Muscle of arm (tissue), 14 donors: ENCODE measurements at places on chromosomes 1 and 21.

DNA sequence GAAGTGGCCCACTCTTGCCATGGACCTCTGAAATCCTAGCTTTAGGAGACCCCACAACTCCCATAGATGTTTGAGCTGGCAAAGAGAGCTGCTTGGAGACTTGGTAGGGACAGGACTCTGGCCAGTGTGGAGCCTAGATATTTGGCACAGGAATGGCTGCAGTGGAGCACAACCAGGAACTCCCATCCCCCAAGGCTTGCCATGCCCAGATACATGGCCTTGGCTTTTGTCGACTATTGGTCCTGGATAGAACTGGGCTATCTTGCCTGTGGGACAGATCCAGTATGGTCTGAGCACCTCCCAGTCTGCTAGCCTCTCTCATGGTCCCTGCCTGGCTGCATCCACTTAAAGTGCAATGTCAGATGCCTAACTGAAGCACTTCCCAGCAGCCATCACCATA lies 7.8 kb upstream of the GBP2 start:
- no peak for DNase-seq

DNA sequence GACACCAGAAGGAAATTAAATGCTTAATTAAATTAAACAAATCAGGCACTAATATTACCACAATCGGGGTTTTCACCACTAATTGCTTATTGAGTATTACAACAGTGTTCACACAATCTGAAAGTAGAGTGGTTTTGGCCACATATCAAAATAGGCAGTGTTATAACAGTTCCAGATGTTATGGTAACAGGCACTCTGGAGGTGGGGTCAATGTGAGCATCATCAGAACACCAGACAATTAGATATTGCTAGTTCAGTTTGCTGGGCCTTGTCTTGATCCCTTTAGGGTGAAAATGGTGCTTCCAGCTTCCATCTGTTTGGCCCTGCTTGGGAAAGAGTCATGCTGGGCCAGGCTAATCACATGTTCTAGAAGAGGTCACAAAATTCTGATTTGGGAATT lies 14.5 kb upstream of the DDAH1 start:
- DNase-seq: no peak

GRCh38 chr1:110736900-110737605 lies 62.3 kb upstream of the KCNA3 start:
- no peak for DNase-seq

DNA sequence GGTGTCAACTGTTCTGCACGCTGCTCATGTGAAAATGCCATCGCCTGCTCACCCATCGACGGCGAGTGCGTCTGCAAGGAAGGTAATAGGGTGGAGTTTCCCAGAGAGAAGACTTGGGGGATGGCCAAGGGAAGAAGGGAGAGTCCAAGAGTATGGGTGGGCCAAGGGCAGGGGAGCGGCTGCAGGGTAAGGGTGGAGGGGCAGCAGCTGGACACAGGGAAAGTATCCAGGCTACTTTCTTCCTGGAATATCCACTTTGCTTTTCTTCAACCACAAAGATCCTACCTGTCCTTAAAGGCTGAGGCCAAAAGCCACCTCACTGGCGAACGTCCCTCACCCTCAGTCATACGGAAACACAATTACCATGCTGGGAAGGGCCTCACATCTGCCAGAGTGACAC lies 11.5 kb upstream of the LRRC71 start:
- no peak for DNase-seq

DNA sequence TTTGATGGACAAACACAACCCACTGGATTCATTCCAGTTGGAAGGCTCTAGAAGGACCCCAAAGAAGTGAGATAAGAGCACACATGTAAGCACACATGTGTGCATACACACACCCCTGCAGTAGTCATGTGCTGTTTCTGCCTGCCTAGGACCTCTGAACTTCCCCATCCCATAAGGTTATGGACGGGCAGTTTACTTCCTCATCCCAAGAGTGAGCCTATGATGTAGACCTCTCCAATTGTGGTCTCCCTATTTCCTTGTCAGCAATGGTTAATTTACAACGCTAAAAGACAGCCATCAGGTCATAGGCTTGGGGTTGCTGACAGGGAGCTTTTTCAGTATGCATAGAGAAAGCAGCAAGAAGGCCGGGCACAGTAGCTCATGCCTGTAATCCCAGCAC lies 15.4 kb upstream of the ADAR start:
- DNase-seq: no peak

- DNase-seq: no peak
These were observed 12.9 kb downstream of the MIIP start for GRCh38 chr1:12032161-12032621.

DNA sequence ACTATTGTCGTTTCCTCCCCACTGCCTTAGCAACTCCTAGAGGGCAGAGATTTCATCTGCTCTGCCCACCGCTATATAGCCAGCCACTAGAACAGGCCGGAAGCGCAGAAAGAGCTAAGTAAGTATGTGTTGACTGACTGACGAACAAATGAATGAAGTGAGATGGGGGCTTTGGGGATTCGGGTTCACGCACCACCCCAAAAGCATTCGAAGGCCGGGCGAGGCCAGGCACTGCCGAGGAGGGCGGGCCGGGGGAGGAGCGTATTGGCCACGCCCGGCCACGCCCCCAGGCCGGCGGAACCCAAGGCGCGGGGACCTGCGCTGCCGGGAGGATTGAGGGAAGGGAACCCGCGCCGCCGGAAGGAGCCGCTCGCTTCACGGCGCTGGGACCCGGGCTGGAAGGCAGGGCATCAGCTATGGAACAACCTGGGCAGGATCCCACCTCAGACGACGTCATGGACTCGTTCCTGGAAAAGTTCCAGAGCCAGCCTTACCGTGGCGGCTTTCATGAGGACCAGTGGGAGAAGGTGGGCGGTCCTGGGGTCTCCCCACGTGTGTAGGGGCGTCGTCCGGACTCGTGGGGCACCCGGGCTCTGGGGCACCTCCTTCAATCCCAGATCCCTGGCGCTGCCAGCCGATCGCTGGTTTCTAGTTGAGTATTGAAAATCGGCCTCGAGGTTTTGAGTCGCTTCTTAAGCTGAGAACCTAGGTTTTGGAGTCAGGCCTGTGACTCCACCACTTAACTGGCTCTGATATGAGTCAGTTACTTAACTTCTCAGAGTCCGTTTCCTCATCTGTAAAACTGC lies at the start of gene TTC4:
Gene TTC4 (plus strand): TSS at position 369 of the 806 bp plus-strand sequence. CDS start 48 bp downstream, at position 417.
- DNase-seq: peak; percentile 88

GRCh38 chr21:34826836-34827235 lies 158.0 kb downstream of the CLIC6 start:
- no peak for DNase-seq

DNA sequence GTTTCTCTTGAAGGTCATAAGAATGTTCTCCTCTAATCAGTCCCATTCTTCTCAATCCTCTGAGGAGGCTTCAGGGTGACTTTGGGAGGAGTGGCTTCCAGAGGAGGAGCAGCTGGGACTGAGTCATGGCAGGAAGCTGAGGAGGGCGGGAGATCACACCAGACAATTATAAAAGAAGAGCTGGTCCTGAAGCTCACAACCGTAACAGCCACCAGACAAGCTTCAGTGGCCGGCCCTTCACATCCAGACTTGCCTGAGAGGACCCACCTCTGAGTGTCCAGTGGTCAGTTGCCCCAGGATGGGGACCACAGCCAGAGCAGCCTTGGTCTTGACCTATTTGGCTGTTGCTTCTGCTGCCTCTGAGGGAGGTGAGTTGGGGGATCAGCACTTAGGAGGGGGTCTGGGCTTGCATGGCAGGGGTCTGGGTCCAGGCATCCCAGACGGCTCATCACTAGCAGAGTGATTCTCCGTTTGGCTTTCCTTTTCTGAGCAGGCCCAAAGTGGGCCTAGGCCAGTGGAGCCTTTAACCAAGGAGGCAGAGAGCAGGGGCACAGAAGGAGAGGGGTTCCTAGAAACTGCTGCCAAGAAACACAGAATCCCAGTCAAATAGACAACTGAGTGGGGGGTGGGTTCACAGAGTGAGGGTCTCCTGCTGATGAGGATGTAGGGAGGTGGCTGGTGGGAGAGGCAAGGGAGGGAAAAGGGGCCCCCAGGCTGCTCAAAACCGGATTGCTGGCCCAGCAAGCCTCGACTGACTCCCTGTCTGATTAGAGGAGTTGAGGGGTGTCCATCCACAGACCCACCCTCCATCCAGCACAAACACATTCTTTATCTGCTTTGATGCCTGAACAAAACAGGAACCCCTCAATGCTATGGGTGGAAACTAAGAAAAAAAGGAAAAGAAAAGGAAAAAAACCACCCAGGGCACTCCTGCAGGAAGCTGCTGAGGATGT lies at the start of gene ECM1:
Gene ECM1 (plus strand): TSS at position 198 of the 953 bp plus-strand sequence. CDS start 101 bp downstream, at position 299.
- DNase-seq: no peak

GRCh38 chr1:16242556-16243214 lies 5.7 kb upstream of the CPLANE2 start:
- no peak for DNase-seq

DNA sequence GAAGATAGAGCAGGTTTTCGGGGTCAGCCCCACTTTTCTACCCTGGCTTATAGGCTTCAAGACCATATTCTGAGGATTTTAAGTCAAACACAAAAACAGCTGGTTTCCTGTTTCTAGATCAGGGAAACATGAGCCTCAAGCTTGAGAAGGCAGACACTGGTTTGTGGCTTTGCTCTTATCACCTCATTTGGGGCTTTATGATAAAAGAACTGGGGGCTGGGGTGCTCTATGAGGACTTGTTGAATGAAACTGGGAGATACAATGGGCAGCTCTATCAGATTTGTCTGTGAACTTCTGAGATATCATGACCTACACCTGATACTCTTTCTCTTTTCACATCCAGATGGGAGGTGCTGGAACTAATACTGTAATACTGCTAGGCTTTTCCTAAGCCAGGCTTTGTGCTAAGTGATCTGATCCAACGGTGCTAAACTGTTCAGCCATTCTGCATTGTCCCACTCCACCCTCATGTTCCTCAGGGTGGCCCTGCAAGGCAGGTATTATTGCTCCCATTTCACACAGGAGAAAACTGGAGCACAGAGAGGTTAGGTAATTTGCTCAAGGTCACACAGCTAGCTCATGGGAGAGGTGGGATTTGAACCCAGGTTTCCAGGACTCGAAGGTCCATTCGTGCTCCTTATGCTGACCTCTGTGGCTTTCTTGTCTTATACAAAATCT lies 6.6 kb downstream of the AJAP1 start:
- DNase-seq: no peak

GRCh38 chr1:180489976-180490375 lies 12.4 kb downstream of the ACBD6 start:
- DNase-seq: no peak

- DNase-seq: no peak
These were observed 4.4 kb downstream of the SLC19A1 start for GRCh38 chr21:45537746-45538291.

GRCh38 chr1:108007531-108007930 lies 42.6 kb upstream of the VAV3 start:
- DNase-seq: no peak

DNA sequence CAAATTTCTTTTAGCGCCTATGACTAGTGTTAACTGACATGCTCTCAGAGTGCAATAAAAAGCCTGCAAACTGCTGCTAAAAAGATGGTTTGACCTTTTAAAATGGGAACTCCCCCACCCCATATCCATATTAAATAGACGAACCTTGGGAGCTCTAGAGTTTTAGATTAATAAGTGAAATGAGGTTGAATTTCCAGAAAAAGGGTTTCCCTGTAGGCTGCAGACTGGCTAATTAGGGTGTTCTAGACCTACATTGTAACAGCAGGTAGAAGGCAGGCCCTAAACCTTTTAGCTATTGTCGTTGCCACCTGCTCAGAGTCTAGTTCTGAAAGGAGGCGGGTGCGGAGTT lies 2.2 kb downstream of the FAM78B start:
- no peak for DNase-seq

DNA sequence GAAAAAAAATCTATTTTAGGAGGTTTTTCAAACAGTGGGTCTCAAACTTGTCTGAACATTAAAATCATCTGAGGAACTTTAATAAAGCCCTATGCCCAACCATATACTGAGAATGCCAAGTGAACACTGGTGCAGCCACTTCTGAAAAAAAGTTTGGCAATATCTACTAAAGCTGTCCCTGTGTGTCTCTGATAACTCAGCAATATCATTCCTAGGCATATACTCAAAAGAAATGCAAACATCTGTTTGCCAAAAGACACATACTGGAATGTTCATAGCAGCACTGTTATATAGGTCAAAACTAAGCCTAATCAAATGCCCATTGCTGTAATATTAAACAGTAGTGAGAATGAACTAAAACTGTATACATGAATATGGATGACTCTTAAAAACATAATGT lies 74.2 kb upstream of the RGS4 start:
- no peak for DNase-seq

GRCh38 chr21:46051821-46052675 lies 45.9 kb upstream of the COL6A2 start:
- no peak for DNase-seq

DNA sequence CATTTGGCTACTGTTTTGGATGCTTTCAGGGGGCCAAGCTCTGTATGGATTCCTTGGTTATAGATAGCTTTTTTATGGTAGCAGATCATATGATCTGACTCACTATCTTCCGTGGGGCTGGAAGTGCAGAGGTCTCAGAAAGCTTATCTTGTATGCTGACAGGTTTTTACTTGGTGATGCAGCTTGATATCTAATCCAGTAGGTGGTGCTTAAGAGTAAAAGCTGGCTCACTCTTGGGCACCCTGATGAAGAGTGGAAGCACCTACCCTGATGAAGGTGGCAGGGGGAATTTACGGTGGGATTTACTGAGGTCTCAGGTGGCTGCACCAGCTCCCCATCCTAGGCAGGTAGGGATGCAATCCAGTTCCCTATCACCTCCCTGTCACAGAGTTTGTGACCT lies 151.2 kb downstream of the PTBP2 start:
- DNase-seq: no peak

GRCh38 chr1:178311164-178311563 lies 185.6 kb downstream of the CLEC20A start:
- DNase-seq: no peak

GRCh38 chr21:43598416-43599120 lies 60.7 kb downstream of the HSF2BP start:
- DNase-seq: no peak

- no peak for DNase-seq
These were observed 67.4 kb upstream of the TRAPPC10 start for GRCh38 chr21:43944757-43945156.

DNA sequence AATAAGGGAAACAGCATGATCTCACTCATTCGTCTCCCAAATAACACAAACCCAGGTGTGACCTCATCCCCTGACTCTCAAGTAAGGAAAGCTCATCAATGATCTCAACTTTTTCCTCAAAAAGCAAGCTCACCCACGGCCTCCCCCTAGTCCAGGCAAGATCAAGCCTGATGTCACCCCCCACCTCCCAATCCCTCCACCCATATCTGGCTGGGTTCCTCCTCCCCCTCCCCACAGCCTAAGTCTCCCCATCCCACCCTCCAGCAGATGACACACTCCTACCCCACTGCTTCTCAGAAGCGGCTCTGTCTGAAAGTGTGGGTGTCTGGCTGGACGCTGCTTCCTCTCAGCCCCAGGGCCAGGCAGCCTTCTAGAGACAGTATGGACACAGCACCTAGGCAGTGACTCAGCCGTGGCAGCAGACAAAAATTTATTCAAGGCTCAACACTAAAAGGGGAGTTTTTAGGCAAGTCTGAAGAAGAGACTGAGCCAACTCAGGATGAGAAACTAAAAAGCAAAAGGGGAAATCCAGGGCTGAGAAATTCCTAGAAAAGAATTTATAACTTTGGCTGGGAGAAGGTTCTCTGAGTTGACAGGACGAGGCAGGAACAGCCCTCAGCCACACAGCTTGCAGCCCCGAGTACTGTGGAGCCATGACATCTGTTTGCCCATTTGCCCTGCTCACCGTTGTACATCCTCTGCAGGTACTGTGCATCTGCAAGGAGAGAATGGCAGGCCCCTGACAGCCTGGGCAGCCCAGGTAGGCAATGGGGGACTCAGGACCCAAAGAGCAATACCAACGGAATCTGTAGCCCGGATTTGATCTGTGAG lies 81.6 kb upstream of the LRRC8D start:
- no peak for DNase-seq

GRCh38 chr1:11414926-11415538 lies 63.9 kb upstream of the DISP3 start:
- no peak for DNase-seq

GRCh38 chr1:33666616-33667015 lies 194.2 kb downstream of the ZSCAN20 start:
- no peak for DNase-seq
